RWPE1 (cell line): ENCODE measurements at places on chromosomes 16 and 17.

DNA sequence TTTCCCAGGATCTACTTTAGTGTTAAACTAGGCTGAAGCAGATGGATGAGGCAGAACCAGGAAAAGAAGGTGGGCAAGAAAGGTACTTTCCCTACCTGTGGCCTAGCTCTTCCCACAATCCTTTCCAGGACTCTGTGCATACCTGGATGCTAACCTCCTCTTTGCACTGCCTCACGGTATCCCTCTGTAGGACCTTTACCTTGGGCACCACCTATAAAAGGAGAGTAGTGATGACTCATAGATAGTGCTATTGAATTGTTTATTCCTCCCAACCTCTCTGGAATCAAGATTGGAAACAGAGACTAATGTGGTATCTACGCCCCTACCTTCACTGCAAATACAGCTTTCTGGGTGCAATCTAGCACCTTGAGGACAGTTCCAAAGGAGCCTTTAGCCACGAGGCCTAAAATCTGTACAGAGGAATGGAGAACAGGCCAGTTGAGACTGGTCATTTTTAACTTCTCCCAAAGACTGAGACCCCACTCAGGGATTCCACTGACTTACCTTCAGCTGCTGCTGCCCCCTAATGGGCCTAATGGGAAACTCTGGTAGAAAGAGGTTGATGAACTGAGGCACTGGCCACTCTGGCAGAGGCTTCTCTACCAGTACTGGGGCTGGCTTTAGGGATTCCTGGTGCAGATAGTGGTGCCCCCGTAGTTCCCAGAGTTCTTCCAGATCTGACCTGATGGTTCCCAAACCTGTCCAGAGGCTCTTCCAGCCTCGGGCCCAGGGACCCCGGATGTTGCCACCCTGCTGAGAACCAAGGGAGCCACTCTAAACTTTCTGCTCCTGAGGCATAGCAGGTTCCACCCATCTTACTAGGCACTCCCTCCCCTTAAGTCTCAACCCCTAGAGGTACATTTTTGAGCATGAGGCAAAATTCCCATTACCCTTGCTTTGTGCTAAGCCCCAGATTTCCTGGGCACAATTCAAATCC, 781 bp downstream of the RSKR start:
- no peak for DNase-seq

GRCh38 chr17:27105636-27106035, 188.3 kb upstream of the WSB1 start:
- no peak for DNase-seq

DNA sequence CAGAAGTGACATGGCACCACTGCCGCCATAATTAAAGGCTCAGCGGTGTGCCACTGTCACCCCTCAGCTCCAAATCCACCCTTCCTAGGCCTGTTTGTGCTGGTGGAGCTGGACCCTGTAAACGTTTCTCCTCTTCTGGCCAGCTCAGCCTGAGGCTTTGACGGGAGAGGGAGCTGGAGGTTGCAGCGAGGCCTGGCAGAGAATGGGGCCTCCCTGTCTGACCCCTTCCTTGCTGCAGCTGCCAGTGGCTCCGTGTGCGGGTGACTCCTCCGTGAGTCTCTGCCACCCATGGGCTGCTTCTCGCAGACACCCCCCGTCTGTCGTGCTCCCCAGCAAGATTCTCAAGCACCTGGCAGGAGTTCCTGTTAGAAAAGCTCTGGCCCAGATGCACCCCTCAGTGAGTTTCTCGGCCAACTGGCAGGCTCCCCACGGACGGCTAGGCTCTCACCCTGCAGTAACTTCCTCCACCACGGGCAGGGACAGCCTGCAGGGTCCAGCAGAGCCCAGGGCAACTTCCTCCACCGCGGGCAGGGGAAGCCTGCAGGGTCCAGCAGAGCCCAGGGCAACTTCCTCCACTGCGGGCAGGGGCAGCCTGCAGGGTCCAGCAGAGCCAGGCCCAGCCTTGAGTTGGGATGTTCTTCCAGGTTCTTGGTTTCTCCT, 4.7 kb upstream of the CHMP6 start:
- DNase-seq: no peak

DNA sequence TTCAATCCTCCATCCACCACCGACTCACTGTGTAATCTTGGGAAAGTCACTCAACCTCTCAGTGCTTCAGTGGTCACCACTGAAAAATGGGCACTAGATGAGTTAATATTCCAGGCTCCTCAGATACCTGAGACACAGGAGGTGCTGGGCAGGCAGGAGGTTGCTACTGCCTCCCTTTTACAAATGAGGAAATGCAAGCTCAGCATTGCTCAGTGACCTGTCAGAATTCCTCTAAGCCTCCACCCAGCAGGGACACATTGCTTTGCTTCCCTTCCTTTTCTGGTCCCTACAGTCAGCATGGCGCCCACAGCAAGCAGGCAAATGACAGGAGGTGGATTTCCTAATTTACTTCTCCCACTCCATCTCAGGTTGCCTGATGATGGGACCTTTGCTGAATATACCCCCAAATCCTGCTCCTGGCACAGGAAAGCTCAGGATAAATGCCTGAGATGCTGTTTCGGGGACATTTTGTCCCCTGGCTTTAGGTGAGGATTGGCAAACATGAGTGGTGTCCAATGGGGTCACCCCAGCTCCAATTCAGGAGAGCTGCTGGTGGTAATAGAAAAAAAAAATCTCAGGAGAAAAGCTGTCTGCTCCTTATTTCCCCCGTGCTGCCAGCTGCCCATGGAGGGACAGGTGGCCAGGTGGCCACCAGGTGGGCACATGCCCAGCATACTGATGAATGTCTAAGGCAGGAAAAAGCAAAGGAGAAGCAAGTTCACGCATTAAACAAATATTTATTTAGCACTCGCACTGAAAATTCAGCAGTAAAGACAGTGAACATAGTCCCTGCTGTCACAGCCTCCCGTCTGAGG, 5.0 kb upstream of the KRT13 start:
- DNase-seq: no peak

DNA sequence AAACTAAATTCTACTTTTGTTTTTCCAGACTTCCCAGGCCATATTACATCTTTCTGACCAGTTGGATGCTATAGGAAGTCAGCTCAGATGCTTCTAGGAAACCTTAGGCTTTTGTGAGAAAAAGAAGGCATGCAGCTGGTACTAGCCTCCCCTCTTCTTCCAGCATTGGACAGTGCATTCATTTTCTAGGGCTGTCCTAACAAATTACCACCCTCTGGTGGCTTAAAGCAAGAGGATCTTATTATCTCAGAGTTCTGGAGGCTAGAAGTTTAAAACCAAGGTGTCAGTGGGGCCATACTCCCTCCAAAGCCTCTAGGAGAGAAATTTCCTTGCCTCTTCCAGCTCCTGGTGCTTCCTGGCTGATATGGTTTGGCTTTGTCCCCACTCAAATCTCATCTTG, 467.8 kb downstream of the SLC39A11 start:
- no peak for DNase-seq

DNA sequence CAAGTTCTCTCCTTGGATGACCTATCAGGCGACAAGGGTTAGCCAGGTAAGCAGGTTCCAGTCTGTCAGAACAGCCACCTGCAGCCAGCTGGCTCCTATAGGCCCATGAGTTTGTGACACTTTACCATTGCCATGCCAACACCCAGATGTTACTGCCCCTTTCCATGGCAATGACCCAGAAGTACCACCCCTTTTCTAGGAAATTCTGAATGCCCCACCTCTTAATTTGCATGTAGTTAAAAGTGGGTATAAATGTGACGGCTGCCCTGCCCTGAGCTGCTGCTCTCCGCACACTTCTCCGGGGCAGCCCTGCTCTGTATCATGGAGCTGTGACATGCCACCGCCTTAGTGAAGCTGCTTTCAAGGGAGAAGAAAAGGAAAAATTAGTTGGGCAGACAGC, 10.0 kb upstream of the SECTM1 start:
- DNase-seq: no peak

- DNase-seq: peak; percentile 86
These were observed 39.4 kb upstream of the CDH3 start for GRCh38 chr16:68605746-68606145.

DNA sequence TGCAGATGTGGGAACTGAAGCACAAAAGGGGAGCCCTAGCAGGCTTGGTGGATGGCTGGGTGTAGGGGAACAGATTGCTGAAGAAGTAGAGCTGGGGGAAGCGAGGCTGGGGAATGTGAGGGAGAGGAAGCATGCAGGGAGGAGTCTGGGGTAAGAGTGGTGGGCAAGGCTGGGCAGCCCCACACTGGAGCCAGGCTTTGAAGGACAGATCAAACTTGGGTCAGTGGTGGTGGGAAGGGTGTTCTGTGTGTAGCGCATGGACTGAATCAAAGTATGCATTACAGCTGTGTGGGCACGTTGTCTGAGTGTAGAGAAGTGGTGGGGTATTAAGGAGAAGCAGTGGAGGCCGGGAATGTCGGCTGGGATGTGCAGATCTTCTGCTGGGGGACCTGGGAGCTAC, 116.0 kb downstream of the CYLD start:
- no peak for DNase-seq

DNA sequence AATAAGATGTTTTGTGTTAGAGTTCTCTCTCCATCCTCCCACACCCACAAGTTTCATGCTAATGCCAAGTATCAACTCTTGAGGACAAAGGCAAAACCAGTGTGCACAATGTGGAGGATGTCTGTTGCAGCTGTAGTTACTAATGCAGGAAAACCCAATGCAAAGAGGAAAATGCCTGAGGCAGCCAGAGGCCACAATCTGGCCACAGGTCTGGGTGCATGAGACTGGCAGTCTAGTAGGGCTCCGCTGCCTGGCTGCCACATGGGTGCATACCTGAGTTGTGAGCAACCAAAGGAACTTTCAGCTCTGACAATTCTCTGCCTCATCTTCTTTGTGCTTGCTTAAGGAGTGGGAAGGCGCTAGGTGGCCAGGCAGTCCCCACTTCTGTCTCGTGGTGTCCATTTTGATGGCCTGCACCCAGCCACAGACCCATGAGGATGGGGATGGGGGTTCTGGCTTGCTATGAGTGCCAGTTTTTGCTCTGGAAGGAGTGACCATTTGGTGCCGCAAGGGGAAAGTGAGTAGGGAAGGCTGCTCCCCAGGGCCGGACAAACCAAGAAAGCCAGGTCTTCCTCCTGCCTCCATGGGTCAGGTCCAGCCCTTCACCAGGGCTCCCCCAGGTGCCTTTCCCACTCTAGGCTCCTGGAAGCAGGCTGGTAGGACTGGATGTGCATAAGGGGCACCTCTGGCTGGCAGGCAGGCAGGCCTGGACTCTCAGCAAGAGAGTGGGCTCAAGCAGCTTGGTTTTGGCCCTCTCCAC, 4.2 kb upstream of the GFOD2 start:
- DNase-seq: peak; percentile 67

- DNase-seq: no peak
These were observed 4.4 kb upstream of the ZNF469 start for GRCh38 chr16:88378401-88378800.

GRCh38 chr17:83174362-83175118, 95.1 kb downstream of the METRNL start:
- DNase-seq: no peak

DNA sequence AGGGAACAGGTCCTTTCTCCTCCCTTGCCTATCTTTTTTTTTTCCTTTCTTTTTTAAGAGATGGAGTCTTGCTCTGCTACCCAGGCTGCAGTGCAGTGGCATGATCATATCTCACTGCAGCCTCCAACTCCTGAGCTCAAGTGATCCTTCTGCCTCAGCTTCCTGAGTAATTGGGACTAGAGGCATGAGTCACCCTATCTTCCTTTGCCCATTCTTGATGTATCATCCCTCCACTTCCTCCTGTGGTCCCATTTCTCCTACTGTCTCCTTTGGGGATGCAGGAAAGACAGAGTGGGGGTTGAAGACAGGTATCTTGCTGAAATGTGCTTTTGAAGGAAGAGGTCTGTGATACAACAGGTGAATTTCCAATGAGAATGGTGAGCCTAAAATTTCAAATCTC, 5.5 kb downstream of the MYO19 start:
- no peak for DNase-seq

- DNase-seq: no peak
These were observed 156.4 kb downstream of the ZFHX3 start for GRCh38 chr16:72891291-72892227.

- DNase-seq: no peak
These were observed 34.3 kb downstream of the C17orf75 start for GRCh38 chr17:32307658-32308057.

DNA sequence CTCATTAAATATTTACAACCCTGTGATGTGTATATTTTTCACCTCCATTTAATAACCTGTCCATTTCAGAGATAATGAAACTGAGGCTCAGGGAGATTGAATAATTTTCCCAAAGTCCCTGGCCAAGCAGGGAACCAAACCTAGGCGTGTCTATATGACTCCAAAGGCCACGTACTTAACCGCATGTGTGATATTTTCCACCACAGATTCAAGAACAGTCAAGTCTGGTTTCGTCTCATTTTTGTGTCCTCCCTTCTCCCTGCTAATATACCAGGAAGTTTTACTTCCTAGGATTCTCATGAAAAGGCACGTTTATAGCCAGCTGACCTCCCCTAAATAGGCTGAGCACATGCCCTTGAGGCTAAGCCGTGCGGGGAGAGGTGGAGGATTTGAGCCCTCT, 15.3 kb downstream of the WFIKKN2 start:
- no peak for DNase-seq

DNA sequence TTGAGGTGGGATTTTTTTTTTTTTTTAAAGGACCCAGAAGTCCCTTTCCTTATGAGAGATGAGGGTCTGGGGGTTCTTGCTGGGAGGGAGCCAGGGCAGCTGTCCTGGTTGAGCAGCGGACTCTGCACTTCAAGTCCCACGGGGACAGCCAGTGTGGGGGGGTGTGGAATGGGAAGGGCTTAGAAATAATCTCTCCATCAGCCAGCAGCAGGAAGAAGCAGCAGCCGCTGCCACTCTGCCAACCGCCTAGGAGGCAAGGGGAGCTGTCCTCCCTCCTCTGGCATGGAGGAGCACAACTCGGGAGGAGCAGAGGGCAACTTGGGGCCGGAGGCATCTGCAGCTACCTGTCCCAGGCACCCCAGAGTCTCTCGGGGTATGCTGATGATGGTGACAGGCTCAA, at the start of gene KCNG4:
KCNG4 (minus strand) TSS at position 104 of the 400 bp plus-strand sequence. CDS start 2,527 bp downstream, outside the sequence.
- no peak for DNase-seq

- DNase-seq: no peak
These were observed 3.2 kb downstream of the AXIN2 start for GRCh38 chr17:65558311-65558682.

GRCh38 chr17:76500074-76500746, 1.0 kb downstream of the RHBDF2 start:
- DNase-seq: no peak

DNA sequence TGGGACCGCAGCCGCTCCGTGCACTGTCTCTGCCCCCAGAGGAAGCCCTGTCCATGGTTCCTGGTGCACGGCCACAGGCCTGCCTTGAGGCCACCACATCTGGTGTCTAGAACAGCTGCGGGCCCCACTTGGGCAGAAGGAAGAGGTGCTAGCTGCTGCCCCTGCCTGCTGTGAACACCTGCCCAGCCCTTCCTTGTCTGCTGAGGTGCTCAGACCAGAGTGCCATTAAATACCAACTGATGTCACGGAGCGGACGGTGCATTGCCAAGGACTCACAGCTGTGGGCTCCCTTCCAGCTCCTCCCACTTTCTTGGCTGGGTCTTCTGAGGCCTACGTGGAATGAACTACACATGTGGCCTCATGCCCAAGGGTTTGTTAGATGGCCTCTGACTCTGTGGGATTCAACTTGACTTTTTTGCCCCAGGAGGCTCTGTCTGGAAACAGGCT, 146.1 kb downstream of the RAB11FIP4 start:
- DNase-seq: no peak

GRCh38 chr16:15873301-15873700, 15.1 kb downstream of the CEP20 start:
- no peak for DNase-seq
